ENCODE measurements at places on chromosomes 2 and 18.

GRCh38 chr2:175418224-175418835 is 236.8 kb upstream of the ATP5MC3 start:
- DNase-seq, result no peak

GRCh38 chr2:227374158-227374557 is 4.9 kb downstream of the TM4SF20 start:
- DNase-seq, result no peak

GRCh38 chr2:232700154-232700553 is 3.0 kb downstream of the GIGYF2 start:
- no peak for DNase-seq

GRCh38 chr2:127701651-127702394 is 526 bp downstream of the SFT2D3 start:
- DNase-seq, result peak; percentile 54

- no peak for DNase-seq
Observed at GRCh38 chr18:80246445-80247392, 595 bp downstream of the PARD6G start.

DNA sequence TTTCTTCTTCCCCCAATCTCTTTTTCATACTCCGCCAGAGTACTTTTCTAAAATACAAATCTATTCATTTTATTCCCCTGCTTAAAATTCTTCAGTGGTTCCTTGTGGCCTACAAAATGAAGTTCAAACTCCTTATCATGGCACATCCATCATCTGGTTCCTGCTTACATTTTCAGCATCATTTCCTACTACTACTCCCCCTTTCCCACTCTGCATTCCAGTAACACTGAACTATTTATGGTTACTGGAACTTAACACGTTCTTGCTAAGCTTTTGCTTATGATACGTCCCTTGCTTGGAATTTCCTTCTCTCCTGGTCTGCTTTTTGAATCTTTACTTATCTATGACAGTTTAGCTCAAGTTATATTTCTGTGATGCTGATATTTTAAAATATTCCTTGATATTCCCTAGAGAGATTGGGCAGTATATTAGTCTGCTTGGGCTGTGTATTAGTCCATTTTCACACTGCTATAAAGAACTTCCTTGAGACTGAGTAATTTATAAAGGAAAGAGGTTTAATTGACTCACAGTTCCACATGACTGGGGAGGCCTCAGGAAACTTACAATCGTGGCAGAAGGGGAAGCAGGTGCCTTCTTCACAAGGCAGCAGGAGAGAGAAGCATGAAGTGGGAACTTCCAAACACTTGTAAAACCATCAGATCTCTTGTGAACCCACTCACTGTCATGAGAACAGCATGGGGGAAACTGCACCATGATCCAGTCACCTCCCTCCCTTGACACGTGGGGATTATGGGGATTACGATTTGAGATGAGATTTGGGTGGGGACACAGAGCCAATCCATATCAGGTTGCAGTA is 53.2 kb downstream of the BMPR2 start:
- DNase-seq, result no peak

DNA sequence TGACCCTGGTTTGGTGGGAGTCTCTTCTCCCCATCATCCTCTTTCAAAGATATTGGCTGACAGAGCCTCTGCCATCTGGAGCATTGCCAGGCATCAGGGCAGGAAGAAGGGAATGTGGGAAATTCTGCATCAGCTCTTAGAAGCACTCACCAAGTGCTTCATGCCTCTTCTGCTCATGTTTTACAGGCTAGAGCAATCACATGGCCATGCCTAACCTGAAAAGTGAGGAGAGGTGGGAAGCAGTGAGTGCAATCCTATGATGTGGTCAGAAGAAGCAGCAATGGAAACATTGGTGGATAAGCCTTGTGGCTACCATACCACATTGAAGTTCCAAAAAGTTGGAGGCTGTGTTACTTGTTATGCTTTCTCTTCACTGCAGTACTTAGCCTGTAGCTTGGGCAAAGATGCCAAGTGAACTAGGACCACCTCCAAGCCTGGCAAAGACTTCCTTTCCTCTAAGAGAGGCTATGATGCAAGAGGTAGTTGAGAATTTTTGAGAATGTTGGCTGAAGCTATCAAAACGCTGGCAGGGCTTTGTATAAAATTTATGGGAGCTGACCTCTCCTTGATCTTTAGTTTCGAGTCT is 64.1 kb downstream of the BCL2L11 start:
- DNase-seq, result no peak

DNA sequence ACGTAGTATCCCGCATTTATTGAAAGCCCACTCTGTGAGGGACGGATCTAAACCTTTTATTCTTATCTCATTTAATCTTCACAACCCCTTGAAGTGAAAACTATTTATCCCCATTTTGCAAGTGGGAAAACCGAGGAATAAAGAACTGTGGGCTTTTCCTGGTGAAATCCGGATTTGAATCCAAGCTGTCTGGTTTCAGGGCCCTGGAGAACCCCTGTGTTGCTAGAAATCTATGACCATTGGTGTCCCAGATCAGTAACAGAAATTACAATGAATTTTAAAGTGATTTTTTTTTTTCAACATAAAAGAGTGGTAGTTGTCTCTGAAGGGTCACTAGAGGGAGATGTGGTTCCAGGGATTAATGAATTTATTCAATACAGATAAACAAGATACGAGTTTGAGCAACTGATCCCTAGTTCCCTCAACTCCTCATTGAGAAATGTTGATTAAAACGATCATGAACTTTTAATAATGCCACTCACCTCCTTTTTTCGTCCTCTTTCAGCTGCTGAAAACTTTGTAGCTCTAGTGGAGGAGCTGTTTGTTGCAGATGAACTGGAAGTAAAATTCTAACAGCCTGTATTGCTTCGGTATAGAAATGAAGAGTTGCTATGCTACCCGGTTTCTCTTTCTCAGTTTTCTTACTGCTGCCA is 940 bp downstream of the XRCC5 start:
- no peak for DNase-seq

DNA sequence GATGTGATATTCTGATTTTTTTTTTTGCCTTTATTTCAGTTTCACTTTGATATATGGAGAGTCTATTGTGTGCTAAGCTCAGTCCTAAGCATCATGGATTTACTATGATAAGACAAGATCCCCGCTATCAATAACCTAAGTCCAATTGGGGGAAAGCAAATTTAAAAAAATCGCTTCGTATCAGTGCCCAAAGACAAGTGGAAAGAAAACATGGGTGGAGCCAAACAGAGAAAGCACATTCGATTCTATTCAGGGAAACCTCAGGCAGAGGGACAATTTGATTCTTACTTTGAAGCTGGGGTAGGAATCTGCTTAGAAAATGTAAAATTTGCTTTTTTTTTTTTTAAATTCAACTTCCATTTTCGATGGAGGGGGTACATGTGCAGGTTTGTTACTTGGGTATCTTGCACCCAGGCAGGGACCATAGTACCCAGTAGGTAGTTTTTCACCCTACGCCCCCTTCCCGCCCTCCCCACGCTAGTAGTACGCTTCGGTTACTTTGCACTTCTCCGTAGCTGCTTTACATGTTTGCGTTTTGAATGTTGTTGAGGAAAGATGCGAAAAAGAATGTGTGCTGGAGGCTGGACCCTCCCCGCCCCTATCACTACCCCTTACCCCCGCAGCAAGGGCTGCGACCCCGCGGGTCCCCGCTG is 12.4 kb downstream of the KIF5C start:
- no peak for DNase-seq

GRCh38 chr2:230660294-230661060 is 52.2 kb upstream of the CAB39 start:
- DNase-seq, result no peak

GRCh38 chr2:56334622-56335021 is 150.8 kb downstream of the CCDC85A start:
- no peak for DNase-seq

DNA sequence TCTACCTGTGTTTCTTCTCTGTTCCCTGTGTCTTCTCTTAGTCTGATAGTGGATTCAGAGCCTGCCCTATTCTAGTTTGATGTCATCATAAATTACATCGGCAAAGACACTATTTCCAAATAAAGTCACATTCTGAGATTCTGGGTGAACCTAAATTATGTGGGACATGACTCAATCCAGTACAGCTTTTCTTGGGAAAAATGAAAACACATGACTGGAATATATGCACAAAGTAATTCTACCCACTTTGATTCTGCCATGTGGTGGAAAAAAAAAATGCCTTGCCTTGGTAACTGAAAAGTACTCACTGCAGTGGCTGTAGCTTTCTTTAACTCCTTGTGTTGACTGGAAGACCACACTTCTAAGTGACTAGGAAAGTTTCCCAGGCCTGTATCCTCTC is 73.7 kb downstream of the LRATD1 start:
- no peak for DNase-seq

DNA sequence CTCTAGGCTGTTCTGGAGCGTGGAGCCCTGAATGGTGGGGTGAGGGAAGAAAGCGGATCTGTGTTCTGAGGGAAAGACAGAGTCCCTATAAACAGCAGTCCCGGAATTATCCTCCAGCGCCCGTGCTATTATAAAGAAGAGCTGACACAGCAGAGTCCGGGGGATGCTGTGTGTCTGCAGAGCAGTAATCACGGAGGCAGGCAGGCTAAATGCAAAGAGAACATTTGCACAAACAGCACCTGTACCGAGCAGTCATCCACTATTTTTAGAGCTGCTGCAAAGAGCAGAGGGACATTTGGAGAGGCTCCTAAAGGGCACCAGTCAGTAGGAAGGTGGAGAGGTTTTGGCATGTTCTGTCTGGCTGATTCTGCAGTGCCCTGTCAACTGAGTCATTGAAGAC is 293.8 kb upstream of the SLC14A2 start:
- DNase-seq, result no peak

GRCh38 chr2:42809131-42809818 is 16.9 kb upstream of the HAAO start:
- no peak for DNase-seq

DNA sequence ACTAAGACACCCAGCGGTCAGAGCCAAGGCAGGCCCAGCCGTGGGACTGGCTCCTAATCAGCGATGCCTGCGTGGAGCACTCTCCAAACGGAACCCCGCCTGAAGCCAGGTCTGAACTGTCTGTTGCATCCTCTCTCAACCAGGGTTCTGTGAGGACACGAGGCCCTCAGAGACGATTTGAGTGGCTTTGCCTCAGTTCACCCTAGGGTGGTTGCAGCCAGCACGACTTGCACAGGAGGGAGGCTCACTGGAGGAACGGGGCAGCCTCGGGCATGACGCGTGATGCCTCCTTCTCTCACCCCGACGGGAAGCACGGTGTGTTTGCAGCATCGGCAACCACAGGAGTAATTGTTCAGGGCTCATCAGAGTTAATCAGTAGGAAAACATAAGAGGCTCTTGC is 336.4 kb downstream of the EIPR1 start:
- no peak for DNase-seq

- DNase-seq, result no peak
Observed at GRCh38 chr2:5495586-5495985, 196.6 kb upstream of the SOX11 start.

DNA sequence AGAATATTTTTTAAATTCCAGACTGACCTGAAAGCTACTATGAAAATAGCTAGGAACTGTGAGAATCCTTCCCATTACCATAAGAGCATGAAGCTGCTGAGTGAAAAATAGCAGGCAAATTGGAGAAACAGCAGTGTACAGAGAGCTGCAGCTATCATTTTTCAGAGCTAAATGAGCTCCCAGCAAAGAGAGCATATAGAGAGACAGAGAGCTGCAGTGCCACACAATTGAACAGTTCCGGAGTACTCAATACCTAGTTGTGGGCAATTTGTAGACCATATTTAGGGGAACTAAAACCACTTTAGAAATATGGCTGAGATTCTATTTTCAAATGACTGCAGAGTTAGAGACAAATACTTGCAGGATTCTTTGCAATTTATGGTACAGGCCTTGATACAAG is 645.3 kb downstream of the STK39 start:
- DNase-seq, result no peak

GRCh38 chr2:236049981-236050380 is 118.2 kb downstream of the GBX2 start:
- no peak for DNase-seq

DNA sequence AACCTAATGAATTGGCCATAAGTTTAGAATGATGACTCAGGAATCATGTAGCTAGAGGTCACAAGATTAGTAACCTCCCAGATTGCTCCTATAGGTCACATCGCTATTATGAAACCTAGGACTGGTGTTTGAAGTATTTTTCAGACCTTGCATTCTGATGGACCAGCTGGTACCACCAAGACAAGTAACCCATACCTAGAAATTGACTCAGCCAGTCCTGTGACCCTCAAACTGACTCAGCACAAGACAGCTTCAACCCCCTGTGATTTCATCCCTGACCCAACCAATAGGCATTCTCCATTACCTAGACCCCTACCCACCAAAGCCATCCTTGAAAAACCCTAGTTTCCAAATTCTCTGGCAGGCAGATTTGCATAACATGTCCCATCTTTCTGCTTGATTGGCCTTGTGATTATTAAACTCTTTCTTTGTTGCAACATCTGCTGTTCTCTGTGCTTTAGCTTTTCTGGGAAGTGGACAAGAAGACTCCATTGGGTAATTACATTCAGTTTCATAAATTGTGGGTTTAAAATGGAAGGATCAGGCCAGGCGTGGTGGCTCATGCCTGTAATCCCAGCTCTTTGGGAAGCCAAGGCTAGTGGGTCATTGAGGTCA is 254.9 kb downstream of the IRS1 start:
- DNase-seq, result no peak

DNA sequence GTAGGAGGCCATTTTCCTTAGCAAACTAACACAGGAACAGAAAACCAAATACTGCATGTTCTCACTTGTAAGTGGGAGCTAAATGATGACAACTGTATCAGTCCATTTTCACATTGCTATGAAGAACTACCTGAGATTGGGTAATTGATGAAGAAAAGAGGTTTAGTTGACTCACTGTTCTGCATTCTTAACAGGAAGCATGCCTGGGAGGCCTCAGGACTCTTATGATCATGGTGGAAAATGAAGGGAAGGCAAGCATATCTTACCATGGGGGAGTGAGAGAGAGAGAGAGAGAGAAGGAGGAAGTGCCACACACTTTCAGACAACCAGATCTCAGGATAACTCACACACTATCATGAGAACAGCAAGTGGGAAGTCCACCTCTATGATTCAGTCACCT is 105.3 kb downstream of the PARD3B start:
- DNase-seq, result no peak

GRCh38 chr2:160427629-160428404 is 65.8 kb downstream of the RBMS1 start:
- DNase-seq, result peak; percentile 28

DNA sequence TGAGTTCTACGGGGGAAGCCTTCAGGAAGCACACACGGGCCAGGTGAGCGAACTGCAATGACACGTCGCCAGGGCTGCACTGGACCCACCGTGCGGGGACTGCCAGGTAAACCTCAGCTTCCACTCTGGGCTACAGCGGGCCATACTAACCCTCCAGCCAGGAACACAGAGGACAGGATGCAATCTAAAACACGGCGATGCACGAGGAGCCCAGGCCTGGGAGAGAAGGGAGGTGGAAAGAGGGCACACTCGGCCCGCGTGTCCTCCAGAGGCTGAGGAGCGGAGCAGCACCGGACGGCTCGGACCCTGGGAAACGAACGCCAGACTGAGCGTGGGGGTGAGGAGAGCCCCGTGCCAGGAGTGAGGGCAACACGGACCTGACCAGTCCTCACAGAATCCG is 69.3 kb downstream of the HDAC4 start:
- no peak for DNase-seq

GRCh38 chr2:241941691-241942301 is 72.3 kb downstream of the RTP5 start:
- no peak for DNase-seq

GRCh38 chr2:214377286-214377624 is 33.6 kb upstream of the VWC2L start:
- no peak for DNase-seq

Data from effector CD8-positive, alpha-beta T cell (primary cell).